ENCODE measurements at places on chromosomes 7 and 10.
A peak's percentile ranks its signal among the peaks of the same experiment; 100 is the strongest.

DNA sequence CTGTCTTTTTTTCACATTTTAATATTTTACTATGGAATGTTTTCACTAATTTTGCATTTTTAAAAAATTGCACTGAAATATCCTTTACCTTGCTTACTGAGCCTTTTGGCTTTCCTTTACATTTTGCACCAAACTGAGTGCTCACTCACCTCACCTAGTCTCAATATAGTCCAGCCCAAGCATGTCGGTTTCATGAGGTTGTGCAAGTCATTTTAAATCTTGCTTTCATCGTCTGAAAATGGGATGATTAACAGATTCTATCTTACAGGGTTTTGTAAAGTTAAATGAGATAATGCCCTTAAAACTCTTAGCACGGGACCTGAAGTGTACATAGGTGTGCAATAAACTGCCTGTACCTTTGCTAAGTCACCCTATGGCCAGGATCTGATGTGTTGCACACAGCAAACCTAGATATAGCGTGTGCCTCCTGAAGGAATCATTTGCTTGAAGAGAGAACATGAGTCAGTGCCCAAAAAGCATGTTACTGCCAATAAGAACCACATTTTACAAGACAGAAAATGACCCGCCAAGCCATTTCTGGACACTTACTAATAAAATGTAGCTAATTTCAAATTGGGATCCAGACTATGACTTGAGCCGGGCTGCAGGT is 199.8 kb downstream of the JCAD start:
- no peak for DNase-seq

DNA sequence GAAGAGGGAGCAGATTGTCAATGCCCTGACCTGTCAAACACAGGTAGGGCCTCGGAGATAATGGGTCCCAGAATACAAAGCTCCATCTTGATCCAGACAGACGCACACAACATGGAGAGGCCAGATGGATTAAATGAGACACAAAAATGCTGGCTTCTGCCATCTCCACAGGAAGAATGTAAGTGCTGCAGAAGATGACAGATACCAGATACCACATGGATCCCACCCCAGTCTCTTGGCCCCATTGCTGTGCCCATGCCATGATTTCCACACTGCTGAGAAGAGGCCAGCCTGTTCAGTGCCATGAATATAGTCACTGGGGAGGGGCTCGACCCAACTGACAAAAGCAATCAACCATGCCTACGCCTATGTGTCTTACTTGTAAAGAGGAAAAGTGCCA is 487.9 kb downstream of the PARD3 start:
- no peak for DNase-seq

DNA sequence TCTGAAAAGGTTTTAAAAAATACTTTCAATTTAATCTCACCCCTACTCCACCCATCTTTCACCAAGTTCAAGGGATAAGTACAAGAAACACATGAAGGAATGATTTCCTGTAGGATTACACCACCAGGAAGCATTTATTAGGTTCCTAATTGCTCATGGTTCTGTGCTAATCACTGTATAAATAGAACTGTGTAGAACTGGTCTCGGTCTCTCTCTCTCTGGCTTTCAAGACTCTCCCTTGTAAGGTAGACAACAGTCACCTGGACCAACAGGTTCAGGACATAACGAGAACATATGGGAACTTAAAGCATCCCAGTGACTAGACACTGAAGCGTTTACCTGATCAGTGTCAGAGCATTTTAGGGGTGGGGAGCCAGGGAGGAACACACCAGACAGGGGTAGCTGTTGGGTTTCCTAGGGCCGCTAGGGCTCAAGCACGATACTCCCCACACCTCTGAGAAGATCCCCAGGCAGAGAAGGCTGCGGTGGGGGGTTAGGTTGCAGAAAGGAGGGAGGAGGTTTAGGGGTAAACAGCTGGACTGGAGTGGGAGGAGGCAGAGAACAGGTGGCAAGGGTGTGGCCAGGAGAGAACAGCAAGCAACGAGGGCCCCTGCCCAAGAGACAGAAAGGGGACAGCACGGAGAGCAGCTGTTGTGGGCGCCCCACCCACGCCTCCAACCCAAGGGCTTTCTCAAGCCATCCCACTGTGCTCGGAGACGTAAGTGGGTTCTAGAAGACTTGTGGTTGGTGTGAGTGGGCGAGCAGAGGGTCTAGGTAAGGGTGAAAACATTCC is 52.5 kb upstream of the USP6NL start:
- no peak for DNase-seq

GRCh38 chr10:31147210-31147608 is 115.5 kb upstream of the ZNF438 start:
- DNase-seq: peak; percentile 79

DNA sequence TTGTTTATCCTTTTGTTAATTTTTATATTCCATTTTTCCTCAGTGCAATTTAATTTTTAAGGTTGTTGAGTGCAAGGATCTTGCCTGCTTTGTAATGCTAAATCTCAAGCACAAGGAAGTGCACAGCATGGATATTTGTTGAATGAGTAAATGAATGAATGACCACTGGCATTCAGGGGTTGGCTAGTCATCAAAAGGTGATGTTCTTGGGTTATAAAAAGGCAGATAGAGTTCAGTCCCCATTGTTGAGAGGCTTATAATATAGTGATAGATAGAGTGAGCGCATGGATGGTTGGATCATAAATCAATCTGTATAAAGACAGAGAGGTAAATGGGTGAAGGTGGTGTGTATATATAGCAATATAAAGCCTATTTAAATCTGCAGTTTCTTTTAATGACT is 193.2 kb upstream of the KLF6 start:
- DNase-seq: peak; percentile 14

DNA sequence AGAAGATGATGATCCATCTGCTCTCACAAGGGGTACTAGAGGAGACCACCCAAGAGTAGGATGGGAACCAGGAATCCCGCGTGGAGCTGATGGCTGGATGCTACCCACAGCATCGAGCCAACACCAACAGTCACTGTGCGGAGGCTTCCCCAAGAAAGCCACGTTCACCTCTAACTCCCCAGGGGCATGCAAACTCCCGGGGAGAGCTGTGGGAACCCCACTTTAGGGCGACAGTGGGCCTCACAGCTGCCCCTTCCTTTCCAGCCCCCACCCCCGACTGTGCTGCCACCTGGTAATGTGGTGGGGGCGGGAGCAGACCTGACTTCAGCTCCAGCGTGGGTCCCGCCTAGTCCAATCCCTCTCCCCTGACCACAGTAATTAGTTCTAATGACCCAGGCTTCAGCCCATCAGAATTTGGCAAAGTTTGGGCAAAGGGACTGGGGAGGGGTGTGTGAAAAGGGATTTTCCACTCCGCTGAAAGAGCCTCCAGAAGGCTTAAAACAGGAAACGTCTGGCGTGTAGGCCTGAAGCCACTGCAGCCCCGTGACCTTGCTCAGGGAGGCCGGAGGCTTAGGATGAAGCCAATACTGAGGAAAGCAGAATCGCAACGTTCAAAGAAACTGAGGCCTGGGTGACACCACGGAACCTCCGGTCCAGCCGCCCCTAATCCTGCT is 20.3 kb downstream of the ASB13 start:
- no peak for DNase-seq

GRCh38 chr10:23742807-23743206 is 303.9 kb downstream of the OTUD1 start:
- no peak for DNase-seq

GRCh38 chr10:3881622-3882021 is 96.6 kb upstream of the KLF6 start:
- no peak for DNase-seq

GRCh38 chr10:132187430-132188138 is 836 bp downstream of the DPYSL4 start:
- no peak for DNase-seq

DNA sequence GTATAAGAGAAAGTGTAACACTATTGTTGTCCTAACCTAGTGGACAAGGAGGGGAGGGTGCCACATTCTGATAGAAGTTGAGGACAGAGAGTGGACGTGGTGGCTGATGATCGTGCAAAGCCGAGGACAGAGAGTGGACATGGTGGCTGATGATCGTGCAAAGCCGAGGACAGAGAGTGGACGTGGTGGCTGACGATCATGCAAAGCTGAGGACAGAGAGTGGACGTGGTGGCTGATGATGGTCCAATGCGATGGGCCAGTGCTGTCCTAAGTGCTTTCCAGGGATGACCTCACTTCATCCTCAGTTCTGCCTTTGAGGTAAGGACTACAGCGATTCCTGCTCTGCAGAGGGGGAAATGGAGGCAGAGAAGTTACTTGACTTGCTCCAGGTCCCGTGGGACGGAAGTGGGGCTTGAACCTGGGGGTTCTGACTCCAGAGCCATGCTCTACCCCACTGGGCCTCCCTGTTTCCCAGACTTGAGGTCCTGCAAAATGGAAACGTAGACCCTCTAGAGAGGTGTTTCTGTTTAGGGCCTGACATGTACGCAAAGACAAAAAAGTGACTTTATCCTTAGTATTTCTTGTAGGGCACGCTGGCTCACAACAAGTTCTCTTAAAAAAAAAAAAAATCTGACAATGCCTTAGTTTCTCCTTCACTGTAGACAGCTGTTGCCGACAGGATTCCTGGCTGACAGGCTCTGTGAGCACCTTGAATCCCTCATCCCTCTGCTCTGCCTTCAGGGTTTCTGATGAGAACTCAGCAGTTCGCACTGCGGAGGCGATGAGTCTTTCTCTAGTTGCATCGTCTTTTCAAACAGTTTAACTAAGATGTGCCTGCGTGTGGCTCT is 20.3 kb upstream of the NCAPG2 start:
- DNase-seq: no peak

- no peak for DNase-seq
Observed at GRCh38 chr10:53667063-53667462, 894.5 kb upstream of the MBL2 start.

- no peak for DNase-seq
Observed at GRCh38 chr7:32033006-32033405, 37.2 kb downstream of the PDE1C start.

DNA sequence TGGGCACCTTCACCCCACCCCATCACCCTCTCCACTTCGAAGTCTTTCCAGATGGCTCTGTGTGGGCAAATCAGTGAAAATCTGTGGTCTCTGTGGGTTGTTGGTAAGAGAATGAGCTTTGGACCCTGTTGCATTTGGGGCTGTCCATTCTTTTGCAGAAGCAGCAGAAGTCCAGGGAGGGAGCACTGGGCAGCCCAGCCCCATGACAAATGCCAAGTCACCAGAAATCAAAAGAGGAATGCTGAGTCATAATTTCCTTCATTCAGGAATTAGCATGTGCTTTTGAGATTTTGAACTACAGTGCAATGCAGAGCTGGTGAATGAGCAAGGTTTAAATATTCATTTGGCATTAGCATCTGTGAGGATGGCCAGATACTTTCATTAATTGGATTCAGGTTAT is 556.2 kb downstream of the LRMDA start:
- no peak for DNase-seq

GRCh38 chr10:91800182-91800581 is 2.0 kb downstream of the TNKS2 start:
- DNase-seq: no peak

DNA sequence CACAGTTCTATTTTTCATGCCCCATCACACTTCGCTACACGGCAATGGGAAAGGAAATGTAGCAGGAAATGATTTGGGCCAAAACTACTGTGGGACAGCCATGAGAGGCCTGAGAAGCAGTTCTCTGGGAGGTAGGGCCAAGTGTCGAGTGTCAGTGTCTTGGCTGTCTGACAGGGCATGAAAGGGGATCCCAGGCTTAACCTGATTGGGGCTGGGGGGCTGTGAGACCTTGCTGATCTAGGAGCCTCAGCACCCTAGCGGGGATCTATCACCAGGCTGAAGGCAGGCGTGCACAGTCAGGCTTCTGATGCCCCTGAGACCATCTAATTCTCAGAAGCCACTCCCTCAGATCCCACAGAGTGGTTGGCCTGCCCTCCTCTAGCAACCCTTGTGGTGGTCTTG is 58.2 kb upstream of the SLC25A13 start:
- DNase-seq: peak; percentile 66

DNA sequence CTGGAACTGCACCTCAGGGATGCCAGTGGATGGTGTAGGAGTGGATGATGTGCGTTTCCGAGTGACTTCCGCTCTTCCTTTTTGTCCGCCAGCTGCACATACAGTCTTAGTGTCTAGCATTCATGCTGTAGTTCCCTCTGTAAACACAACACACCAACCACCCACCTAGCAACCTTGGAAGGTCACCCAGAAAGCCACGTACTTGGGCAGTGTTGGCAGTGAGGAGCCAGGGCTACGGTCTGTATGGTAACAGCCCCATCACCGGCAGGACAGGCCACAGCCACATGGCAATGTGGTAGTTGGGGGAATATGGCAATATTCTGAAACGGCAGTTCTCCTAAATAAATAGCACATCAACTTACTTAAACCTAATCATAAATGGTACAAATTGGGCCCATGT is 613.5 kb upstream of the MGMT start:
- no peak for DNase-seq

- peak; percentile 66 for DNase-seq
Observed at GRCh38 chr7:87886875-87887274, 10.6 kb downstream of the DBF4 start.

DNA sequence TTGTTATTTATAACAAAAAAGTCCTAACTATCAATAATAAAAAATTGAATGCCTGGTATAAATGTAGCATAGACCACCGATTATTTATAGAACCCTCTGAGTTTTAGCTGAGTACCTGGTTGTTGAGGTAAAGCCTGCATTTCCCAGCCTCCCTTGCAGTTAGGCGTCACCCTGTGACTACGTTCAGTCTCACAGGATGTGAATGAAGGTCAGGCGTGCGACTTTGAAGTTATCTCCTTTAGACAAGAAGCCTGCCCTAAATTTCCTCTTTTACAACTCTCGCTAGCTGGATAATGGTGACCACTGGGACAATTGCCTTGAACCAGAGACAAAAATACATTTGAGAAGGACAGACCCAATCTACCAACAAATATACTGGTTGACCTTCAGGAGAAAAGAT is 67.5 kb upstream of the TES start:
- DNase-seq: no peak
